NCI-H2029 (cell line): ENCODE measurements at places on chromosomes 5 and 9.

- no peak for DNase-seq
Observed at GRCh38 chr5:113510836-113511451, 2.5 kb upstream of the YTHDC2 start.

DNA sequence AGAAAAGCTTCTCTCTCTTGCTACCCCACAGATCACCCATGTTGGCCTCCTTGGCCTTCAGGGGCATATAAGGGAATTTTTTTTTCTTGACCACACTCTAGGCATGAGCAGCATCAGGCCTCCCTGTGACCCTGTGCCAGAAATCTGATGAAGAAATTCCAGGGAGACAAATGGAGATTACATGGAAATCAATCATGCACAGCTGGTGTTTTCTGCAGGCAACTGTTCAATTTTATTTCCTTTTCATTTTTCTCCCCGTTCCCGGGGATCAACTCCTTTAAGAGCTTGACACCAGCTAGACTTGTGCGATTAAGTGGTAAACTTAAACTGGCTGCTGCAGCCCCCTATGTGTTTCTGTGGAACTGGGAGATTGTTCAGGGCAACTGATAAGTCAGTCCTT lies 59.3 kb downstream of the GALNT10 start:
- DNase-seq = no peak

GRCh38 chr5:50580506-50580905 lies 85.9 kb upstream of the PARP8 start:
- DNase-seq = no peak

DNA sequence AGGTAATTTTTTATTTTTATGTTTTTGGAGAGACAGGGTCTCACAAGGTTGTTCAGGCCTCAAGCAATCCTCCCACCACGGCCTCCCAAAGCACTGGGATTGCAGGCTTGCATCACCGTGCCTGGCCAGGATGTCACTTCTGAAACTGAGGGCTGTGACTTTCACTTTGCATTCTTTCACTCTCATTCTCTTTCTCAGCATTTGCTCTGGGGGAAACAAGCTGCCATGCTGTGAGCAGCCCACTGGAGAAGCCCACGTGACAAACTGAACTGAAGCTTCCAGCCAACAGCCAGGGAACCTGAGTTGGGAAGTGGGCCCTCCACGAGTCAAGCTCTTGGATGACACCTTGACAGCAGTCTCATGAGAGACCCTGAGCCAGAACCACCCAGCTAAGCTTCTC lies 109.4 kb downstream of the C5orf15 start:
- DNase-seq = no peak

GRCh38 chr9:4929917-4930316 lies 55.2 kb upstream of the JAK2 start:
- no peak for DNase-seq

DNA sequence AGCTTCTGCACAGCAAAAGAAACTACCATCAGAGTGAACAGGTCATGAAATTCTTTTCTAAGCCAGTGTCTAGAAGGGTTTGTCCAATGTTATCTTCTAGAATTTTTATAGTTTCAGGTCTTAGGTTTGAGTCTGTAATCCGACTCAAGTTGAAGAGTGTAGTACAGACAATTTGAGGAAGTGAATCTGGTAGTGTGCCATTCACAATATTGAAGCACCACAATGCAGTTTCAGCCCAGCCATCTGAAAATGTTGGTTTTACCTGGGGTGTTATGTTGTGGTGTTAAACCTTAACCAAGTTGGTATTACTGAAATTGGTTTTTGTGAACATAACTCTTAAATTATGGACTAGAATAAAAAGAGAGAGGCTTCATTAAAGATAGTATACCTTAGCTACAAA lies 77.2 kb downstream of the ADAMTS16 start:
- no peak for DNase-seq

- DNase-seq = no peak
Observed at GRCh38 chr5:142669477-142669876, 16.4 kb downstream of the FGF1 start.
